ENCODE measurements at places on chromosomes 16 and 17. TPM values are rescaled to one million over a fixed set of nuclear protein-coding genes. Genes with fewer than 3 reads are reported as not detected.

ZNF75A gene
- 41.5 TPM for total RNA-seq

C17orf107 gene
- 15.4 TPM for total RNA-seq

MYADML2 gene
- total RNA-seq: 0.14 TPM

PEX12 gene
- 11.6 TPM for total RNA-seq

TSNAXIP1 gene
- total RNA-seq: 8.0 TPM

CTRL gene
- total RNA-seq: 0.85 TPM

CHST4 gene
- total RNA-seq: 0.18 TPM

HS3ST2 gene
- total RNA-seq: 0.77 TPM
